ENCODE measurements at places on chromosomes 6 and 20. TPM values are rescaled to one million over a fixed set of nuclear protein-coding genes. Genes with fewer than 3 reads are reported as not detected.

DNA sequence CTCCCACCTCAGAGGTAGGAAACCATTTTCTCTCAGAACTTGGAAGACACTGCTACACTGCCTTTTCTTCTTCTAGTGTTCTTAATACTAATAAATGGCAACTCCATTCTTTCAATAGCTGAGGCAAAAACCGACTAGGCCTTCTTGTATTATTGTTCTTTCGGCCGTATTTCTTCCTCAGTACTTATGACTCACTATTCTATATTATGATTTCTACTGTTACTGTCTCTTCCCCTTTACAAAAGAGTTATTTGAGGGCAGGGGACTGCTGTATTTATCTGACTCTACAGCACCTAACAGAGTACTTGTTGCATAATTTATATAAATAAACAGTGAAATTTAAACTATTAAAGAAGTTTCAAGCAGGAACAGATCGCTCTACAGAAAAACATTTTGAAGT, 3.1 kb downstream of the DNAAF9 start:
- H3K4me3 ChIP-seq, result no peak overlapping the region
- DNase-seq, result no peak
- peaks cover 19% of the 10 kb centered on the region for H3K4me1 ChIP-seq
- H3K27ac ChIP-seq, result no peak overlapping the region
- no peaks in the 10 kb centered on the region for H3K27me3 ChIP-seq
- H3K36me3 ChIP-seq, result no peaks in the 10 kb centered on the region

DNA sequence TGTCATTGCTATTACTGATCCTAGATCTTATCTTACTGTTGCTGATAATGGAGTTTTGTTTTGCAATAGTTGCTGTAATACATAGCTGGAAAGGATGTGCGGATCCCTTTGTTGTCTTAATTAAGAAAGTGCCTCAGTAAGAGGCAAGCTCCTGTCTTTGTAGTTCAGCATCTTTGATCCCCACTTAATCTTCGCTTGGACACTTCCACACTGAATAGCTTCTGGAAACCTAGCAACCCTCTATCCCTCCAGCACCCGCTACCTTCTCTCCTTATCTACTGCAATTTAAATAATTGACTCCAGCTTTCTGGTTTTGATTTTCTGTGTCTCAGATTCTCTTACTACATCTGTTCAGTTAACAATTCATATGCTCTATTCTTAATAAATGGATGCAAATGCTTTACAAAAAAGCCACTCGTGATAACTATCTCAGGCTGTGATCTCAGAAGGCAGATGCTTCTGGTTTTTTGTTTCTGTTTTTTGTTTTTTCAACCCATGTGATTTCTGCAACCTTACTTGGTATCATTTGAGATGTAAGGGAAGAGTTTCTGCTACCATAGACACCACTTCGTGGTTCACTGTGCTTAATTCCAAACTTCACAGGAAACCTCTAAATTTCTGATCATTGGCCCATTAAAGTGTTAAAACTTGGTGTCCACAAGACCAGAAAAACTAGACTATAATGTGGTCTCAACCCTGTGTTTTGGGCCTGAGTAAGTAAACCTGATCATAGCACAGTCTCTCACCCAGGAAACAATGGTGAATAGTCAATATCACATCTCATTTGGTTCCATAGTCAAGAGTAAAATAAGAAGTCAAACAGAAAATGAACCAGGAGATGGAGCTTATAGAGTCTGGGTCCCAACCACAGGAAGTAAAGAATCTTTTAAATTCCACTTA, 352.1 kb upstream of the SOX4 start:
- no peaks in the 10 kb centered on the region for H3K27me3 ChIP-seq
- peaks cover 1% of the 10 kb centered on the region for H3K36me3 ChIP-seq
- H3K4me1 ChIP-seq, result peaks cover 4% of the 10 kb centered on the region
- no peak for DNase-seq
- H3K4me3 ChIP-seq, result no peak overlapping the region
- H3K27ac ChIP-seq, result no peak overlapping the region

DNA sequence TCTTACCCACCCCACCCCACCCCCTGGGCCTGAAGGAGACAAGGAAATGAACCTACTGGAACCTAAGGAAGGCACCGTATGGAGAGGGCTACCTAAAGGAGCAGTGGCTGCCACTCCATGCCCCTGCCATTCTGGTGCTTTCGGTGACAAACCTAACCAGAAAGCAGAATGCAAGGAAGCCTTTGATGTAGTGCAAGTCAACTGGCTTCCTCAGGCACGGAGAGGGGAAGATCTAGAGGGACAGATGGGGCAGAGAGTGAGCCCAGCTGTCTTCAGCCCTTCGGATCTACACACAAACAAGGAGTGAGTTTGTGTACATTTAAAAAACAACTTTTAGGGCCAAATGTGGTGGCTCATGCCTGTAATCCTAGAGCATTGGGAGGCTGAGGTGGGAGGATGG, 39.5 kb downstream of the PPP1R16B start:
- H3K4me3 ChIP-seq, result no peak overlapping the region
- peaks cover 93% of the 10 kb centered on the region for H3K4me1 ChIP-seq
- no peaks in the 10 kb centered on the region for H3K27me3 ChIP-seq
- peak overlapping the region; percentile 96 for H3K27ac ChIP-seq
- no peak for DNase-seq

DNA sequence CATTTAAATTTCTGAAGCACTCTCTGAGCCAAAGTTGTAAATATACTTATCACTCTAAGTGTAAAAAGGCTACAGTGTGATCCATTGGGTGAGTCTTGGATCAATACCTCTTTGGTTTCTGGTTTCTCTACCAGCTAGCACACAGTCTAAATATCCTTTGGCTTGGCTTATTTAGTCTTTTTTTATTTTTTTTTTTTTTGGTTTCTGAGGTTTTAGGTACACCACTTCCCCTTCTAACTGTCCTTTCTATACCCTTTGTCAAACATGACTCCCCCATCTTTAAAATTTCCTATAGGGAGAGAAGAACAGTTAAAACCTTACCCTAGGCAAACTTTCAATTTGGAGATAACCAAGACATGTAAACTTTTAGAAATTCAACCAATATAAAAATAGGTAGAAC, 379.0 kb downstream of the PHF3 start:
- no peak for DNase-seq
- no peaks in the 10 kb centered on the region for H3K27me3 ChIP-seq
- H3K4me3 ChIP-seq, result no peak overlapping the region
- no peaks in the 10 kb centered on the region for H3K4me1 ChIP-seq

GRCh38 chr6:32317541-32317940, 54.2 kb downstream of the TSBP1 start:
- DNase-seq, result no peak
- H3K36me3 ChIP-seq, result no peaks in the 10 kb centered on the region
- no peak overlapping the region for H3K27ac ChIP-seq
- H3K4me3 ChIP-seq, result no peak overlapping the region
- H3K4me1 ChIP-seq, result no peaks in the 10 kb centered on the region

DNA sequence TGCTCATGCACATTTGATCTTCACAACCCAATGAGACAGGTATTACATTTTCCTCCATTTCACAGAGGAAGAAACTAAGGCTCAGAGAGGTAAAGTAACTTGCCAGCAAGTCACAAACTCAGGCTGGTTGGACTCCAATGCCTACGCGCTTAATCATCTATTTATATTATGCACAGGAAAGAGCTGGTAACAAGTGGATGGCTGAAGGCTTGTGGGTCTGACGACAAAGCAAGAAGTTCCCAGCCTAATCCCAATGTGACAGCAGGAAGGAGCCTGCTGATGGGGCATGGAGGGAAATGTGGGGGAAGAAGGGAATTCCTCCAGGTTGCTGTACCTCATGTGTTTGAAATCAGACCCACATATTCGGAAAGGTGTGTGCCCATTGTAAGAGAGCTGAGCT, 3.9 kb downstream of the CDH22 start:
- no peak for DNase-seq
- no peaks in the 10 kb centered on the region for H3K36me3 ChIP-seq
- H3K4me3 ChIP-seq, result no peak overlapping the region
- no peak overlapping the region for H3K27ac ChIP-seq

DNA sequence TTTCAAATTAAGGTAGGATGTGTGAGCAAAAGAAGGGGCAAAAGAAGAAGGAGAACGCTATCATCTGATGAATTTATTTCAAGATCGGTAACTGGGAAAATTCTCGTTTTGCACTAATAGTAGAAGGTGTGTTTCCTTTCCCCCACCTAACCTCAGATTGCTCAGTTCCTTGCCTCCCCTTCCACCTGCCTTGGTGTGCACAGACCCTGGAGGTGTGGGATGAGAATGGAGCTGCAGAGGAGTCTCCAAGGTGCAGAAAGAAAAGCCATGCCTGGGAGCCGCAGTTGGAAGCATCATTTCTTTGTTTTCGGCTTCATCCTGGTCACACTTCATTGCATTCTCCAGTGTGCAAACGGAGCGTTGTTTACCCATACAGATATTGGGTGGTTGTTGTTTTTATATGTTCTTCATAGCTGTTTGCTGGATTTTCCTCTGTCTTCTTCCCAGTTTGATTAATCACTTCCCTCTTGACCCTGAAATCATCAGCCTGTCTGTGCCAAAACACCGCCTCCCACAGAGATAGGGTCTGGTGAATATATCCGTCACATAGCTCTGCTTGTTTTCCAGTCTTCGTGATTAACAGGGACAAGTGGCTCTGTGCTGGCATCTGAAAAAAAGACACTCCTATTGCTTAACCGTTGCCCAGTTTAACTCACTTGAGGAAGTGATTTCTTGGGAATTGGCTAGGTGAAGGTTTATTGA, 40.2 kb upstream of the NEDD9 start:
- no peak overlapping the region for H3K27ac ChIP-seq
- DNase-seq, result no peak
- H3K36me3 ChIP-seq, result peaks cover 22% of the 10 kb centered on the region
- H3K4me3 ChIP-seq, result no peak overlapping the region

GRCh38 chr6:53301801-53302537, 46.8 kb downstream of the ELOVL5 start:
- H3K4me3 ChIP-seq, result no peak overlapping the region
- H3K27me3 ChIP-seq, result no peaks in the 10 kb centered on the region
- no peak for DNase-seq
- H3K27ac ChIP-seq, result peak overlapping the region; percentile 8
- H3K36me3 ChIP-seq, result no peaks in the 10 kb centered on the region

GRCh38 chr20:43894491-43894890, 20.2 kb upstream of the TOX2 start:
- no peaks in the 10 kb centered on the region for H3K27me3 ChIP-seq
- no peak for DNase-seq
- no peak overlapping the region for H3K27ac ChIP-seq
- no peaks in the 10 kb centered on the region for H3K4me1 ChIP-seq
- no peaks in the 10 kb centered on the region for H3K36me3 ChIP-seq
- no peak overlapping the region for H3K4me3 ChIP-seq

GRCh38 chr6:82144852-82145340, 102.6 kb downstream of the IBTK start:
- no peak for DNase-seq
- H3K4me1 ChIP-seq, result no peaks in the 10 kb centered on the region
- H3K36me3 ChIP-seq, result no peaks in the 10 kb centered on the region
- H3K4me3 ChIP-seq, result no peak overlapping the region
- no peak overlapping the region for H3K27ac ChIP-seq
- H3K27me3 ChIP-seq, result no peaks in the 10 kb centered on the region

DNA sequence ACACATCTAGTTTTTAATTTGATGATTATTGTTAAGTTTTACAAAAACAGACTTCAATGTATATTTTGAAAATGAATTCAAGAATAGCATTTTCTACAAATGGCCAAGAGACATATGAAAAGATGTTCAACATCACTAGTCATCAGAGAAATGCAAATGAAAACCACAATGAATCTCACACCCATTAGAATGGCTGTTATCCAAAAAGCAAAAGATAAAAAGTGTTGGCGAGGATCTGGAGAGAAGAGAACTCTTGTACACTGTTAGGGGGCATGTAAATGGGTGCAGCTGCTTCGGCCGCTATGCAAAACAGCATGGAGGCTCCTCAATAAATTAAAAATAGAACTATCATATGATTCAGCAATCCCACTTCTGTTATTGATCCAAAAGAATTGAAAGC, 185.8 kb upstream of the CCN2 start:
- H3K27me3 ChIP-seq, result no peaks in the 10 kb centered on the region
- H3K4me3 ChIP-seq, result no peak overlapping the region
- DNase-seq, result peak; percentile 16
- peaks cover 73% of the 10 kb centered on the region for H3K4me1 ChIP-seq
- no peaks in the 10 kb centered on the region for H3K36me3 ChIP-seq

GRCh38 chr6:20416567-20417345, 15.1 kb downstream of the E2F3 start:
- no peak overlapping the region for H3K27ac ChIP-seq
- H3K27me3 ChIP-seq, result no peaks in the 10 kb centered on the region
- no peak for DNase-seq
- H3K36me3 ChIP-seq, result no peaks in the 10 kb centered on the region
- H3K4me3 ChIP-seq, result no peak overlapping the region

GRCh38 chr20:2313316-2313715, 17.5 kb downstream of the TGM3 start:
- no peak overlapping the region for H3K27ac ChIP-seq
- no peak for DNase-seq
- no peaks in the 10 kb centered on the region for H3K27me3 ChIP-seq
- H3K4me3 ChIP-seq, result no peak overlapping the region
- H3K4me1 ChIP-seq, result no peaks in the 10 kb centered on the region

DNA sequence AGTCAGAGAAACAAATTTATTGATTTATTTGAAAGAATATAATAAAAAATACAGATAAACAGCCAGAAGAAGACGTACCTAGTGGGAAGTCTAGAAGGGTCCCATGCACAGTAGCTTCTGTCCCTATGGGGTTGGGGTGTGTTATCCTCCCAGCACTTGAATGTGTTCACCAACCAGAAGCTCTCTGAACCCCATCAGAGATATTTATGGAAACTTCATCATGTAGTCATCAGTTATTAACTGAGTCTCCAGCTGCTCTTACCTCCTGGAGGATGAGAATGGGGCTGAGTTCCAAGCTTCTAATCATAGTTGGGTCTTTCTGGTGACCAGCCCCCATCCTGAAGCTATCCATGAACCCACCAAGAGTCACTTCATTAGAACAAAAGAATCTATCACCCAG, 15.4 kb upstream of the USP45 start:
- H3K4me1 ChIP-seq, result no peaks in the 10 kb centered on the region
- DNase-seq, result no peak
- H3K4me3 ChIP-seq, result no peak overlapping the region
- no peaks in the 10 kb centered on the region for H3K27me3 ChIP-seq
- H3K36me3 ChIP-seq, result no peaks in the 10 kb centered on the region

DNA sequence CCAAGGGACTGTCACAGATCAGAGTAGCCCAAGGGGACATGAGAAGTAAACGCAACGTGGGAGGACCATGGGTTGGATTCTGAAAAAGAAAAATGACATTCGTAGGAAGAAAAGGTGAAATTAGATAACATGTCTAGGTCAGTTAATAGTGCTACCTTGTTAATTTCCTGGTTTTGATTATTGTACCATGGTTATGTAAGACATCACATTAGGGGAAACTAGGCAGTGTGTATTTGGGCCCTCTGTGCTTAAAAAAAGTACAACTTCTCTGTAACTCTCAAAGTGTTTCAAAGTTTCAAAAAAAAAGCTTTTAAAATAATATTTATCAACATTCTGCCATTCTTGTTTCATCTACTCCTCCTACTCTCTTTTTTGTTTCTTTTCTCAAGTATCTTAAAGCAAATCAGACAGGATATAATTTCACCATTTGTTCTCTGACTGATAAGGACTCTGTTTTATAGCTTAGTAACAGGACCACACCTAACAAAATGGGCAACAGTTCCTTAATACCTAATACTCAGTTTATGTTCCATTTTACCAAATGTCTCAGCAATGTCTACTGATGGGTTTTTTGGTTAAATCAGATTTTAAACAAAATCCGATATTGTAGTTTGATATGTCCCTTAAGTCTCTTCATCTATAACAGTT, 97.1 kb upstream of the PLCB4 start:
- H3K27ac ChIP-seq, result no peak overlapping the region
- no peak for DNase-seq
- H3K4me1 ChIP-seq, result no peaks in the 10 kb centered on the region
- H3K27me3 ChIP-seq, result no peaks in the 10 kb centered on the region
- H3K4me3 ChIP-seq, result no peak overlapping the region
- no peaks in the 10 kb centered on the region for H3K36me3 ChIP-seq

The CCR6 gene
- total RNA-seq, result 30.9 TPM

The SLC2A10 gene
- not detected for total RNA-seq

The GNMT gene
- 2.8 TPM for total RNA-seq

The ATP6V1G2 gene
- 4.4 TPM for total RNA-seq

All from B cell (primary cell).